Right hindlimb (tissue), 1 donor: ENCODE measurements at places on chromosomes 5 and 9.
A peak's percentile ranks its signal among the peaks of the same experiment; 100 is the strongest.

DNA sequence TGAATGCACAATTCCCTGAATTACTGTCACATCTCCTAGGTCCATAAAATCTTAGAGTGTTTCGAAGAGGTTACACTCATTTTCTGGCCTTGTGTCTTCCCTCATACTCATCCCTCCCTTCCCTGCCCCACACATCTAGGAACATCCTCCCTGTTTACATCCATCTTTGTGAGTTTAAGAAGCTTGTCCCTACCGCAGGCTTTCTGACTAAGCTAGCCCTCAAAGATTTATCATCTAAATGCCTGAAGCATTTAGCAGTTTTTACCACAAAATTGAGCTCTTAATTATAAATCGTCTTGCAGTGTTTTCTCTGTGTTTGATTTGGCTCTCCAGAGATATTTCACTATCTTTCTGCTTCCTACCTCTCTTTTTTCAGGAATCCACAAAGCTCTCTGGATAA lies 374.8 kb downstream of the KIAA0825 start:
- no peak for DNase-seq

DNA sequence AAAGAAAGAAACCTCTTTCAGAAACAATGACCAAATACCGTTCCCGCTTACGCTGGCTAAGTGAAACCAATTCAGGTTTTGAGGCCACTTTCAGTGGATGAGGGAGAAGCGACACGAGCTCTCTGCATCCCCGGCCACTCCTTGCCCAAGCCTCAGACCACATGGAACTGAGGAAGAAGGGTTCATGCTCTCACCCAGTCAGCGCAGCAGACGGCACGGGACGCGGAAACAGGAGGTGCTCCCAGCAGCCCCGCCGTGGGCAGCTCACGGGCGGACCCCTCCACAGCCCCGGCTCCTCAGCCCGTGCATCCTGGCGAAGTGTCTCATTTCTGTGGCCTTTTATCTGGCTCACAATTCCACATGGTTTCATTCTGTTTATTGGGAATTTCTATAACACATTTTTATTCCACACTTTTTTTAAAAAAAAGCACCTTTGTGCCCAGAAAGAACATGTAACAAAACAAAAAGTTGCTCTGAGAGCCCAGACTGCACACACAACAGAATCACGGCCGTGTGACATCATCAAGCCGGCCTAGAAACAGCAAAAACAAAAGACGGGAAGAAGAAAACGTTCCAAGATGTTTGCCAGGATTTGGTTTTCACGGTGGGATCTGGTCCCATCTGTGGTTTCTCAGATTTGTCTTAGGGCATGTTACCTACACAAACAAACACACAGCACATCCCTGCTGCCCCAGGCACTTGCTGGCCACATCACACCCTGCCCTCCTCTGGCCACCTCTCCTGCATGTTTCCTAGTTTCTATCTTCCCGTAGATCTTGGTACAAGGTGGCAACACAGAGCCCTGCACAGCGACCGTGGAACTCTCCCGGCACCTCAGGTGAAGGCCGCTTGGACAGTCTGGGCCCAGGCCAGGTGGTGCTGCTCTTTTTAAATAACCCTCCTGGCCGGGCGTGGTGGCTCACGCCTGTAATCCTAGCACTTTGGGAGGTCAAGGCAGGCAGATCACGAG lies 16.2 kb downstream of the QSOX2 start:
- no peak for DNase-seq

- DNase-seq, result no peak
Observed at GRCh38 chr5:130111746-130112145, 207.5 kb downstream of the CHSY3 start.

DNA sequence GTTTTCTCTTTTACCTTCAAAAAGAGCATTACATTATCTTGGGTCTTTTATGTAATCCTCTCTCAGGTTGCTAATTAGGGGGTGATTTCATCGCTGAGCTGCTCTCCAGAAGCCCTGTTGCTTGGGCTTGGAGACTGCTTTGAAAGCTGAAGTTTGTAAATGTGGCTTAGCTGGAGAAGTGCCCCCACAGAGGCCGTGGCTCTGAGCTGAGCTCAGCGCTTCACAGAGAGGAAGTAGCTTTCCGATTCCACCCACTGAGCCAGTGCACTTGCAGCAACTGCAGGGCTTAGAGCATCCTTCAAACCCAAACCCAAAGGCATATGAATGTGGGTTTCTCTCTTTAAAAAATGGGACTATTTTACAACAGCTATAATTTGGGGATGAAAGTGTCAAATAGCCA lies 13.7 kb upstream of the NXNL2 start:
- no peak for DNase-seq

- no peak for DNase-seq
Observed at GRCh38 chr9:91312717-91313325, 48.9 kb downstream of the AUH start.

GRCh38 chr9:5947912-5948311 lies 57.2 kb downstream of the MLANA start:
- DNase-seq, result no peak

DNA sequence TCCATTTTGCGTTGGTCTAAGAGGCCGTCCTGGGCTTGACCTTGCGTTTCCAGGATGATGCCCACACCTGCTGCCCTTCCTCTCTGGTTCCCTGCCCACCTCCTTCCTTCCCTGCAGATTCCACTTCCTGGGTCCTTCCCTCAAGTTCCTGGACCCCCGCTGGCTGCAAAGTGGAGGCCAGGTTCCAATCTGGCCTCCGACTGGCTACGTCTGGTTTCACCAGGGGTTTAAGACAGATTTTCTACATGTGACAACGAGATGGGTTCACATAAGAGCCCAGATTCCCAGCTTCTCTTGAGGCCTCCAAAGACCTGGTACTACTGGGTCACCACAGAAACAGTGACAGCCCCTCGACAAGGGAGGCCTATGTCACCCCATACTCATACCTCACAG lies 2.1 kb downstream of the MGAT4B start:
- DNase-seq, result peak; percentile 19

DNA sequence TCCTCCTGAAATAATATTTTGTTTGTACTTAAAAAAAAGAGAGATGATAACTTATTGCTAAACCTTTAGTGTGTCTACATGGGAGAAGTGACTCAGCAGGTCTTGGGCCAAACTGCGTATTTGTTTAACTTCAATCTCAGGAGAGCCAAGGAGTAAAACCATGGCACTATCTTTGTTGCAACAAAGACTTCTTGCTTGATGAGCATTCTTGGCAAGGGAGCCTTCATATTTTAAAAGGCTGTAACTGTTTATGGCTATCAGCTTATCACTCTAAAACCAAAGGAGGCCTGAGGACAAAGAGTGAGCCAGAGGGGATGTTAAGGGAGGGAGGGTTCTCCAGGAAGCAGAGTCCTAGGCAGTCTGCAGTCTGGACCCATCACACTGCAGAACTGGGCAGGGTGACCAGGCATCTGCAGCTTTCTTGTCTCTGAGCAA lies 216.2 kb upstream of the S1PR3 start:
- DNase-seq, result no peak

DNA sequence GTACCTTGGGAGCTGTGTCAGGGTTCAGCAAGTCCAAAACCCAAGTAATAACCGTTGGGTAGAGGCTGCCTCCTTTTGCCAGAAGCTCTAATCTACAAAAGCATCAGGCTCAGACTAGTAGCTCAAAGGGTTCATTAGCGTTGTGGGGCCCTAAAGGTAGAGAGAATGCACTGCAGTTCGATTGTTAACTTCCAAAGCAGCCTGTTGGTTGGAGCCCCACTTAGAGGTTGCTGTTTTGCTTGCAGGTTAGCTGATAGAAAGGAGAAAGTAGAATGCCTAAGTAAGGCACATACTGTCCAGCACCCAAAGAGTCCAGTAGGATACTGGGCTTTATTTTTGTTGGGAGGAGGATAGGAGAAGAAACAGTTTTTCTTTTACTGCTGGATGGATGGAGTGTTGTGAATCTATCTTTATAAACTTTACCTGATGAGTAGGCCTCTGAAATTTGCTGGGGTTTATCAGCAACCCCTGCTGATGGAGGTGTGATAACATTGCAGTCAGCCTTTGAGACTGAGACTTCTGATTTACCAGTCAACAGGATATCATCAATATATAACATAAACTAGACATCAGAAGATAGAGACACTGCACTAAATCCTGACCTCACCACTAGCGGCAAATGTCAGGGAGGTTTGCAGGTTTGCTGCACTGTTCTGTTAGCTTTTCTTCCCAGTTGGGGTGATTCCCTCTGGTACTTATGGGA lies 34.8 kb downstream of the ZNF131 start:
- DNase-seq, result no peak

- no peak for DNase-seq
Observed at GRCh38 chr5:1401536-1402138, 43.6 kb downstream of the SLC6A3 start.

GRCh38 chr5:38948501-38948900 lies 102.7 kb downstream of the OSMR start:
- no peak for DNase-seq
